Ovary (tissue), 10 donors: ENCODE measurements at places on chromosomes 11 and 22. TPM values are rescaled to one million over a fixed set of nuclear protein-coding genes. Genes with fewer than 3 reads are reported as not detected.
A peak's percentile ranks its signal among the peaks of the same experiment; 100 is the strongest.

RBMXL2 gene
- polyA plus RNA-seq: not detected

FOXRED1 gene
- polyA plus RNA-seq: 15.2 TPM

RFPL2 gene
- not detected for polyA plus RNA-seq

ZDHHC13 gene
- 9.6 TPM for polyA plus RNA-seq

NAALAD2 gene
- 3.2 TPM for polyA plus RNA-seq

PGR gene
- polyA plus RNA-seq: 6.1 TPM

GALNT18 gene
- 7.7 TPM for polyA plus RNA-seq

IGSF22 gene
- 0.13 TPM for polyA plus RNA-seq

BCO2 gene
- polyA plus RNA-seq: 3.2 TPM

- DNase-seq: no peak
Measured at GRCh38 chr11:105781807-105782206, 171.9 kb downstream of the GRIA4 start.

GRCh38 chr11:61769169-61769920 is 16.9 kb downstream of the MYRF start:
- DNase-seq: no peak

DNA sequence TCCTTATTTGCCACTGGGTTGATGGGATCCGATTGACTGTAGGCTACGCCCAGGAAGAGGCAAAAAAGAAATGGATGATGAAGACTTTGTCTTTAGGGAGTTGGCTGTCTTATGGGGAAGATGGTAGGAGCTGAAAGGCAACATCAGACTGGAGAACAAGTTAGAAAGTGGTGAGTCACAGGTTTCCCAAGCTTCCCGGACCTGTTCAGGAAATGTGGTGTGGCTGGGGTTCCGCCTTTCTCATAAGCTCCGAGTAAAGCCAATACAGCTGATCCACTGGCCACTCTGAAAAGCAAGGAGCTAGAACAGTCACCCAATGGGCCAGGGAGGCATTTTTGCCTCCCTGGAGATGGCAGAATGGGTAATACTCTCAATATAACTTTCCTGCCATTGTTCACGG is 194.5 kb downstream of the SNX19 start:
- no peak for DNase-seq

- DNase-seq: no peak
Measured at GRCh38 chr11:61507962-61508861, at the start of gene LRRC10B. TSS of gene LRRC10B (plus strand) at chr11:61508749. CDS start at chr11:61508999, 250 bp downstream.

- DNase-seq: no peak
Measured at GRCh38 chr11:74683941-74684481, 47.2 kb downstream of the CHRDL2 start.

- DNase-seq: no peak
Measured at GRCh38 chr22:34738661-34739400, 327.1 kb upstream of the ISX start.

- DNase-seq: no peak
Measured at GRCh38 chr11:61035526-61035835, 64.0 kb downstream of the CD6 start.

- no peak for DNase-seq
Measured at GRCh38 chr11:8805296-8805695, 105.7 kb upstream of the AKIP1 start.

DNA sequence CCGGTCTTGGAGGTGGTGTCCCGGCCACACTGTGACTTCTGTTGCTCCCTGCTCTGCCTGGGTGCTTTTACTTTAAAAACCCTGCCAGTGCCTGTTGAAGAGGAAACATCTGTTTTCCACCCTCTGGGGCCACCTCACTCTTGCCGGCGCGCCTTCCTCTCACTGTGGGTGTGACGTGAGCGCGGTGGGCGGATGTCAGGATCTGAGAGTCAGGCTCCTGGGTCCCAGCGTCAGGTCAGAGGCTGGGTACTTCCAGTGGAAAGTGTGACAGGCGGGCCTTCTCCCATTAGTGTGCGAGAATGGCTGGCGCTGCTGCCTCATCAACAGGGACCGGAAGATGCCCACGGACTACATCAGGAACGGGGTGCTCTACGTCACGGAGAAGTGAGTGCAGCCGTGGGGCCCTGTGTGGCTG is 54.2 kb downstream of the GRAMD4 start:
- DNase-seq: peak; percentile 59

GRCh38 chr11:40162901-40163883 is 1296.3 kb downstream of the LRRC4C start:
- no peak for DNase-seq

DNA sequence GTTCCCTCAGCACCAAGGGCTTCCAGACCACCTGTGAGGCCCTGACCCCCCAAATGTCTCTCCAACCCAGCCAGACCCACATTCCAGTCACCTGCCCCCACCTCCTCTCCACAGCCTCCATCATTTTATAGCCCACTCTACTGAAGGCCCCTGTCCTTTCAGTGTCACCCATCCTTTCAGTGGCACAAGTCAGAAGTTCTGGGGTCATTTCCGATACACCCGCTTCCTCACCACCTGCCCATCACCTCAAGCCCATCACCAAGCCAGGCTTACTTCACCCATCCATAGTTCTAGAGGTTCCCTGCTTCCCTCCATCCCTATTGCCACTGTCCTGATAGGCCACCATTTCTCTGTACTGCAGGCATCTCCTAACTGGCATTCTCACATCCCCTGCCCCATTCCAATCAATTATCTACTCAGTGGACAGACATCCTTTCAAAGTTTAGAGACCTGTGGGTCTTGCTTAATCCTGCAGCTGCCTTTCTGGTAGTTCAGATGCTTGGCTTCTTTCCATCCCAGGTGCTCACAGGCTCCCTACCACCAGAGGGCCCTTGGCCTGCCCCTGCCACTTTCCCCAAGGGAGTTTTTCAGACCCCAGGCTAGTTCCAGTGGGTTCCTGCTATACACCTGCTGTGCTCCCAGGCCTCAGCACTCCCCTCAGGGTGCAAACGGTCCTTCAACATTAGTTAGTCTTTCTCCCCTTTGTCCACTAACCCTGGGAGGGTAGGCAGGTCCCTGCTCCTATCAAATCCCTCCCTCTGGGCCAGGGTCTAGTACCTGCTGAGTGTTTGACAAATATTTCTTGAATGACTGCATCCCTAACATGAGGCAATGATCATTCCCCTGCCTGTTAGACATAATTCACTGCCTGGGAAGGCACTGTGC is 7.6 kb downstream of the KCNQ1OT1 start:
- DNase-seq: no peak

DNA sequence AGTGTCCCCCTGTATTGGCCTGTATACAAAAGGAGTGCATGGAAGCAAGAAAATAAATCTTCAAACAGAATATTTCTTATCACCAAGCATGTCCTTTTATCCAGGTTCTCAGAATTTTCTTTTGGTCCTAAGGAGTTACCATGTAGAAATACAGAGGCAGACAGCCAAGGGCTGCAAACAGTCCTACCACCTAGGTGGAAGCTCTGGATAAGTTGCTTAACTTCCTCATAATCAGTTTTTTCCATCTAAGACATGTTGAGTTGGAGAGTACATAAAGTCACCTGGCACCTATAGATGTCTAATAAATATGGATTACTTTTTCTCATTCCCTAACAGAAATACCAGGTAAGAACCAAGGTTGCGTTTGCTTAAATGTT is 57.0 kb upstream of the BLID start:
- no peak for DNase-seq

DNA sequence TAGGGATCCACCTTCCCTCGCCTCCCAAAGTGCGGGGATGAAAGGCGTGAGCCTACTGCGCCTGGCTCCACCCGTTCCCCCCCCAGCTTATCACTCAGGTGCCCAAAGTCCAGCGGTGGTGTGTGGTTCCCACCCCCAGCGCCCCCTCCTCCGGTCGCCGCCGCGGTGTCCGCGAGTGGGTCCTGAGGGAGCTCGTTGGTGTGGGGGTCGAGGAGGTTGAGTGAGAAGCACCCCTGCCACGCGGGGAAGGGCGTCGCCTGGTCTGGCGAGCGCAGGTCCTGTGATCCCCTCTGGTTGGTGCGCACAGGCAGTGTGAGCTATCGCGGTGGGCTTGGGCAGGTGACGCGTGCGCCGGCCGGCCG is 3900.6 kb upstream of the OR11H1 start:
- no peak for DNase-seq

DNA sequence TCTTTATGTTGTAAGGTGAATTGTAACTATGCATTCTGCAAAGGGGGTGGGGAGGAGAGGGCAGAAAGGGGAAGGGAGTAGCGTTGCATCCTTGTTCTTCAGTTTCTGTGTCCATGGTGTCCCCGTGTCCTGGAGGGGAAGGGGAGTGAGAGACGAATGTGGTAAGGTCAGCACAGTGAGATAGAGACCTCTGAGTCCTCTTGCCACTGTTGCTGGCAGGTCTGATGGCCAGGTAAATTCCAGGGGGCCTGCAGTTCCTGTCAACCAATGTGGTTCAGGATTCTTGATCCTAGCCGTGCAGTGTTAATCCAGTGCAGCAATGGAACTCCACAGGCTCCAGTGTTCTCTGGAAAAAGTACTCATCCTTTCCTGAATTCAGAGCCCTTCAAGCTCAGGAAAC is 14.6 kb upstream of the ADSL start:
- no peak for DNase-seq

- no peak for DNase-seq
Measured at GRCh38 chr11:57379732-57380131, 1.2 kb downstream of the PRG3 start.

DNA sequence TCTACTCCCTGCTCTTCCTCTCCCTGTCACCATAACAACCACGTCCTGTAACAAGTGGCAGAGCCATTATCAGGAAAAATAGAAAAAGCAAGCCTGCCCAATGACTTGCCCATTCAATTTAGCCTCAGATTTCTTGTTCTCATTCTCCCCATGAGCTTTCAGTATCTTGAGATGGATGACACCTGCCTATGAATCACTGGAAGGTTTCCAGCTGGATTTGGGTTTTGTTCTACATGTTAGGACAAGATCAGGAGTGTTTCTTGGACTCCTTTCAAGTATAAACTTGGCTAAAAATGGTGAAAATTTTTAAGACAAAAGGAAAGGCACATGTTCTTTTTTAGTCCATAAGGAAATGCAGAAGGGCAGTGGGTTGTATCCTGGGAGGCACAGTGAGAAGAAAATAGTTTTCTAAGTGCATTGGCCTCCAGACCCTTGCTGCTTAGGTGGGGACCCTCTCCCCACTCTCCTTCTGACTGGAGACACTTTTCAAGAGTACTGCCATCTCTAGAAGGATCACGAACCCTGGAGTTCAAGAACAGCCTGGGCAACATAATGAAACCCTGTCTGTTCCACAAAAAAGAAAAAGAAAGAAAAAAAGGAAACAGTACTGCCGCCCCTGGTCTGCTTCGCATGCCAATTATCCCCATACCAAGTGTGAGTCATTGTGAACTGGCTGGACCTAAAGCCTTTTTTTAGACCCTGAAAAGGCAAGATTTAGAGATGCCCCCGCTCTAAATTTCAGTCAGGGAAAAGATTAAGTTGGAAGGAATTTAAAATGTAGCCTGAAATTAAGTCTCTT is 51.0 kb downstream of the MTNR1B start:
- DNase-seq: no peak

GRCh38 chr22:31802575-31802974 is 48.8 kb downstream of the DEPDC5 start:
- DNase-seq: no peak

DNA sequence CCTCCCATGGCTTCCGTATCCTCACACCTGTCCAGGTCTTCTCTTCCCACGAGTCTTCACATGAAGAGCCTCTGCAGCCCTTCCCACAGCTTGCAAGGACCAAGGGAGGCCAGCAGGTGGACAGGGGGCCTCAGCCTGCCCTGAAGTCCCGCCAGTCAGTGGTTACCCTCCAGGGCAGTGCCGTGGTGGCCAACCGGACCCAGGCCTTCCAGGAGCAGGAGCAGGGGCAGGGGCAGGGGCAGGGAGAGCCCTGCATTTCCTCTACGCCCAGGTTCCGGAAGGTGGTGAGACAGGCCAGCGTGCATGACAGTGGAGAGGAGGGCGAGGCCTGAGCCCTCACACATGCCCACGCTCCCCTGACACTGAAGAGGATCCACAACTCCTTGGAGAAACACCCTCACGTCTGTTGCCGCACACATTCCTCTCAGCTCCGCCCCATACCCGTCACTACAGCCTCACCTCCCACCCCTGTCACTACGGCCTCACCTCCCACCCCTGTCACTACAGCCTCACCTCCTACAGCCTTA is 8.3 kb downstream of the SSH3 start:
- DNase-seq: no peak

DNA sequence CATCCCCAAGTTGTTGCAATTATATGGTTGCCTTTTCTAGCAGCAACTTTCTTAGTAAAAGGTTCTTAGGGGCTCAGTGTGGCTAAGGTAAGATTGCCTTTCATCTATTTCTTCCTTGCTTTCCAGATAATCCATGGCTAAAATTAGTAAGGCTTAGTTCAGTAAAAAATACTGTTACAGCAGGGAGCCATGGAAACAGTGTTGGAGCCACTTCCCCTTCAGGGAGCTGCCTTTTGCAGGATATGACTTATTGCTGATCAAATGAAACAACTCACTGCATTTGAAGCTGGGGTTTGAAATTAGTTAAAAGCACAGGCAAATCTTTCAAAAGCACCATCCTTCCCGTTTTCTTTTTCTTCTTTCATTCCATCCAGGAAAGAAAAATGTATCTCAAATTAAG is 184.3 kb downstream of the C11orf87 start:
- DNase-seq: no peak

DNA sequence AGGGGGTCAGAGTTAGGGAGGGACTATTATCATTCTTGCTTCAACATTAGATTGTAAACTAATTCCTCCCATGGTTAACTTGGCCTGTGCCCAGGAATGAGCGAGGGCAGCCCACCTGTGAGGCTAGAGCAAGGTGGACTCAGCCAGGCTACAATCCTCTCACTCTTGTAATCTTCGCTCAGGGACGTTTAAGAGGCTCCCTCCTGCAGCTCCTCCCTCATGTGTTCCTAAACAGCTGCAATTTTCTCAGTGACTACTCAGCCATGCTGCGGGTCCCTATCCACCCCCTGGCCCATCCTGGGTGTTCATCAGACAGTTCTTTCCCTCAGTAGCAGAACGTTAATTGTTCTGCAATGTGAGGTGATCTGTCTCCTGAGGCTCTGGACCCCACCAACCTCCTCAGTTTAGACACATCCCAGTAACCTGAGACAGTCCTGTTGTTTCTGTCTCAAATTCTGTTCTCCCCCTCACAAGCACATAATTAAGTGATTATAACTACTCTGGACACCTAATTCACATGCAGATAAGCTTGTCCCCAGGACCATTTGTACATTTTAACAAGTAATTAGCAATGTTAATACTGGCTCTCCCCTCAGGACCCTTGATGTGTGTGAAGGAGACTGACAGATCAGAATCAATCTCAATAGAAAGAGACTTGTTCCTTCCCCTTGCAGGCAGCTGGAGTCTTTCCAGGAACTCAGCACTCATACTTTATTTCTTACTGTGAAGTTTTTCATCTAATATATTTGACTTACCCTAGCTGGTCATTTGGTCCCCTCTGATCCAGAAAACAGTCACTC is 337.2 kb upstream of the B3GAT1 start:
- DNase-seq: no peak

DNA sequence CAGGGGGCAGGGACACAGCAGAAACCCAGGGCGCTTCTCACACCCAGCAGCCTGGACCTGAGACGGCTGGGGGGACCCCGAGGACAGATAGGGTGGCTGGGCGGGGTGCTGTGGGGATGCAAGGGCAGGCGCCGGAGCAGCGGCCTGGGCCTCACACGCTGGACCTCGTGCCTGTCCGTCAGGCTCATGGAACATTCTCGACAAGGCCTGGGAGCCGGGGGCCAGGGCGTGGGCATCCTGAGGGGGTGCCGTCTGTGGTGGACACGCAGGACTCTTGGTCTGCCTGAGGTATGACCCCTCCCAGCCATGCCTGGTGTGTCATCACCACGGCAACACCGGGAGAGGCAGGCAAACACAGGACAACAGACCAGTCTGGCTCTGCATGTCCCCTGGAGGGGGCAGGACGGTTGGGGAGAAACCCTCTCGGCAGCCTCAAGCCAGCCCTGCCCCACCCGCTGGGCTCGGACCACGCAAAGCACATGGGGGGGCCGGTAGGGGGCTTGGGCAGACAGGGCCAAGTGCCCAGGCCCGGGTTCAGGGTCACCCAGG is 21.4 kb downstream of the MRPL23 start:
- DNase-seq: no peak
